ENCODE measurements at places on chromosomes 3 and 15.

- DNase-seq, result peak; percentile 33
These were observed 744.7 kb downstream of the EPHA3 start for GRCh38 chr3:89851974-89852621.

DNA sequence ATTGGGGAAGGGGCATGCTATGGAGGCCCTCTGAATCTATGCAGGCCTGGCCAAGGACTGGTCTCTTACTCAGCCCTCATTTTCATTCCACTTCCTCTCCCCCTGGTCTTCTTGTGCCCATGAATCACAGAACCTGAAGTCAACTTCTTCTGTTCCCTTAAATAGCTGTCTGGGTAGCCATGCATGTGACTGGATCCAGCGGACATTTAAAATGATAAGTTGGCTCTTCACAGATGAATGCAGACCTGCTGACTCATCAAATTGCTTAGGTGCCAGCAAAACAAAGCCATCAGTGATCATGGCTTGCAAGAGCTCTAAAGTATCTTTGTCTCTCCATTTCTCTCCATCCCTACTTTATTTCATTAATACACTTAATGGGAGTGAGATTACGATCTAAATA, 90.1 kb upstream of the CADPS start:
- peak; percentile 42 for DNase-seq

DNA sequence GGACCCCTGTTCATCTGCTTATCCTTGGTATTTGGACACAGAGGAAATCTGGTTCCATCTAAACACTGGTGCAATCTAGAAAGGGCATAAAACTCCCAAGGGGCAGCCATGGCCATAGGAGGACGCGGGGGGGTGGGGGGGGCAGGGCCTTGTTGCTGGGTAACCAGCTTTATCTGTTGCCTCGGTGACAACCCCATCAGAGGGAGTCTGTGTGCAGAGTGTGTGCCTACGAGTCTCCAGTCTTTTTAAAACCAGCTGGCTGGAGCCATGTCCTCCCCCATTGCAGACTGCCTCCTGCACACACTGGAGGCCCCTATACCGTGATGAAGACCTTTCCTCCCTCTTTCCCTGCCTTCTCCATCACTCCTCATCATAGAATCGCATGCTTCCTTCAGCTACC, 26.4 kb upstream of the CORO2B start:
- DNase-seq, result no peak

- DNase-seq, result no peak
These were observed 43.2 kb downstream of the NBEAL2 start for GRCh38 chr3:47022641-47023071.
